ENCODE measurements at places on chromosomes 2 and 18. TPM values are rescaled to one million over a fixed set of nuclear protein-coding genes. Genes with fewer than 3 reads are reported as not detected.

- H3K4me1 ChIP-seq: no peaks in the 10 kb centered on the region
- H3K36me3 ChIP-seq: no peaks in the 10 kb centered on the region
Observed at GRCh38 chr2:100535855-100536254, 26.9 kb upstream of the PDCL3 start.

- no peaks in the 10 kb centered on the region for H3K4me1 ChIP-seq
- DNase-seq: no peak
- no peaks in the 10 kb centered on the region for H3K36me3 ChIP-seq
- no peak overlapping the region for H3K4me3 ChIP-seq
Observed at GRCh38 chr18:3870914-3871313, 420.9 kb downstream of the TGIF1 start.

CYP26B1 gene
- total RNA-seq: not detected

- no peak overlapping the region for H3K4me3 ChIP-seq
- H3K27ac ChIP-seq: no peak overlapping the region
- H3K4me1 ChIP-seq: no peaks in the 10 kb centered on the region
- peaks cover 9% of the 10 kb centered on the region for H3K36me3 ChIP-seq
- no peaks in the 10 kb centered on the region for H3K27me3 ChIP-seq
- DNase-seq: no peak
Observed at GRCh38 chr2:98518101-98518500, 73.4 kb downstream of the INPP4A start.

- no peak for DNase-seq
- H3K4me1 ChIP-seq: no peaks in the 10 kb centered on the region
- no peak overlapping the region for H3K4me3 ChIP-seq
- no peaks in the 10 kb centered on the region for H3K36me3 ChIP-seq
- H3K27ac ChIP-seq: no peak overlapping the region
Observed at GRCh38 chr18:31303771-31304170, 14.2 kb upstream of the DSG1 start.

Data from activated B cell treated with CpG ODN at 0.5 μM for 24 hours (primary cell).